ENCODE measurements at places on chromosomes 4 and X.

GRCh38 chrX:74835566-74835965, 89.7 kb downstream of the NEXMIF start:
- no peak for DNase-seq

DNA sequence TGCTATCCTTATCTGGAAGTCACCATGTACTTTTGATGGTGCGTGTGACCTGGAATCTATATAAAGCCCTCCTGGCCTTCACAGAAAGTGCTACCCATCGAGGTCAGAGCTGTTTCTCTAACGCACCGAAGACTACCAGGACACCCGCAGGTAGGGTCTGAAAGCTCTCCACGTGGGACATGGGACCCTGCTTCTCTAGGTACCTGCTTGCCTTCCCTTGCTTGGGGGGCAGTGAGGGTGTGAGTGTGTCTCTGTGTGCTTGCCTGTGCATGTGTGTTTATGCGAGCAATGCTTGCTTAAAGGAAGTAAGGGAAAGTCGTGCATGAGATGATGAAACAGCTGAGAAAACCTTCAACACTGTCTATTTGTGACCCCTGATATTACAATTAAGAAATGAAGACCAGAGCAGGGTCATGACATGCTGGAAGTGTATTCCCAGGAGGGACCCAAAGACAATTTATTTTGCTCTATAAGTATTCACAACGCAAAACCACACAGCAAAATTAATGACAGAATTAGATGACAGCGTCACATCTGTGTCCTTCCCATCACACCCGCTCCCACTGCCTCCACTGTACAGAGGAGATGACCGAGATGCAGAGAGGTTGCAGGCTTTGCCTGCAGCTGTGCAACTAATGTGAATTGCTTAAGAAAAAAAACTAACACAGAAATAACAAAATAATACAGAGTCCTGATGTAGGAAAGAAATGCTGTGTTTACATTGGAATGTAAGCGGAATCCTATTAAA, 76.4 kb upstream of the HELT start:
- peak; percentile 81 for DNase-seq

- peak; percentile 99 for DNase-seq
These were observed at the start of gene STIM2 for GRCh38 chr4:26860157-26860921. Gene STIM2, plus strand, starts transcription at chr4:26860841.

DNA sequence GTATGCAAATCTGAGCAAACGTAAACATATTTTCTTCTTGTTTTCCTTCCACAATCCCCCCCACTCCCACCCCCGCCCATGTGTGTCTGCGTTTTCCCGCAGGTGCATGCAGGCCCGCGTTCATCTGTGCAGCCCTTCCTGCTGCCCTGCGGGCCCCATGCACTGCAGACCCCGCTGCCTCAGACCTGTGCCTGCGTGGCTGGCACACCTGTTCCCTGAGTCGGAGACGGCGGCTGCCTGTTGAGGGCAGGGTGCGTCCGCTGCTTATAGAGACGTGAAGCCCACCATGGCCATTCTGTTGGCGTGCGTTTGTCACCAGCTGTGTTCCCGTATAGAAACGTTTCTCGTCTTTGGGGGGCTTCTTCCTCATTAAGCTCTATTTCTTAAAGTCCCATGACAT, 51.5 kb downstream of the PCGF3 start:
- DNase-seq, result no peak

DNA sequence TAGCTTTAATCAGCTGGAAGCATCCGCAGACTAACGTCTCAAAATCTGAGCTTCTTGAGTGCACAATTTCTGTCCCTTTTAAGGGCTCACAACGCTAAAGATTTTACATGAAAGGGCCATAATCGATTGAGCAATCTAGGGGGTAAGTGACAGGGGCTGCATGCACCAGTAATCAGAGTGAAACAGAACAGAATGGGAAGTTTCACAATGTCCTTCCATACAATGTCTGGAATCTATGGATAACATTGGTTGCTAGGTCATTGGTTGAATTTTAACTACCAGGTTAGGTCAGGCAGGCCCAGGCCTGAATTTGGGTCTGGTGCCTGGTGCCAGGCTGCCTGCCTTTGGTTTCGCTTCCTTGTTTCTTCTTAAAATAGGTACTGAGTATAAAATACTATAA, 42.0 kb upstream of the MTMR8 start:
- no peak for DNase-seq

DNA sequence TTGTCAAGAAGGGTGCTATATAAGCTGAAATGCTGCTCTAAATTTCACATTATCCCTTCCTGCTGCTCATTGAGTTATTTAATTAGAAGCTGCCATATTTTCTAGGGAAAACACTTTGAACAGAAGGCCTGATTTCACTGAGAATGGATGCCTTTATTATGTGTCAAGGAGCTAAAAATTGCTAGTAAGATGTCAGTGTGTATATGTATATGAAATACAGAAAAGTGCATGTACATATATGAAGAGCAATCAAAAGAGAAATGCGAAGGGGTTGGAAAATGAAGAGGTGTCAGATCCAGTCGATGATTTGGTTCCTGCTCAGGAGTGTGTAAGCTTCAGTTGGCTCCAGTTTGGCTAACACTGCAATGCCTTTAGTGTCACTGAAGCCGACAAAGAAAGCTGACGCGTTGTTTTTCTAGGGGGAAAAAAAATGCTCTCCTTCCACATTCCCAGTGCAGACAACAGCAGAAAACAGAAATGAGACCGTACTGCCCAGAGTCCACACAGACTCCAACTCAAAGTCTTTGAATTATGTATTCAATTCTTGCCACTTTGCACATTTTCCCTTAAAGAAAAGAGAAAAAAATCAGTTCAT, 154.2 kb downstream of the NHS start:
- DNase-seq, result no peak

DNA sequence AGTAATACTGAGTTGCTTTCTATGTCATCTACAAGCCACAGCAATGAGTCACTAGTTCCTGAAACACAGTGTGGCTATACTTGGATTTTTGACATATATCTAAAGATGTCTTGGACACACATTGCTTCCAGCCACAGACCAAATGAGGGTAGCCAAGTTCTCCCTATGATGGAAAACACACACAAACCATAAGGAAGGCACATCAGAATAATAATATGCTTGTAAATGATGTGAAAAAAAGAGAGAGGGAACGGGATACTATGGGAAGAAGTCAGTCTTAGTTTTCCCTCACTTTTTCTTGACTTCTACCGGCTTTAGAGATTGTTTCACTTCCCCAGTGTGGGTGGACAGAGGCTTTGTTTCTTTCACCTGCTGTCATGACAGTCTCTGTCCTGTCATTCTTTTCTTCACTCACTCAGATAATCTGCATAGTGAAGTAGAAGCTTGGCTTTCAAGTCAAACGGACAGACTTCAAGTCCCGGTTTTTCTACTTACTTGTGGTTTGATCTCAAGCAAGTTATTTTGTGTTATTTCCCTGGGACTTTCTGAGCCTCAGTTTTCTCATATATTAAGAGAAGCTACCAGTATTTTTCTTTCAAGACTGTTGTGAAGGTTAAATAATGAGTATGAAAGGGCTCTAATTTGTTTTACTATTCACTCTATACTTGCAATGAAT, 34.7 kb downstream of the P2RY10 start:
- DNase-seq, result no peak

Measured in esophagus muscularis mucosa (tissue), 4 donors.